ENCODE measurements at places on chromosomes 5 and 9.
A peak's percentile ranks its signal among the peaks of the same experiment; 100 is the strongest.

DNA sequence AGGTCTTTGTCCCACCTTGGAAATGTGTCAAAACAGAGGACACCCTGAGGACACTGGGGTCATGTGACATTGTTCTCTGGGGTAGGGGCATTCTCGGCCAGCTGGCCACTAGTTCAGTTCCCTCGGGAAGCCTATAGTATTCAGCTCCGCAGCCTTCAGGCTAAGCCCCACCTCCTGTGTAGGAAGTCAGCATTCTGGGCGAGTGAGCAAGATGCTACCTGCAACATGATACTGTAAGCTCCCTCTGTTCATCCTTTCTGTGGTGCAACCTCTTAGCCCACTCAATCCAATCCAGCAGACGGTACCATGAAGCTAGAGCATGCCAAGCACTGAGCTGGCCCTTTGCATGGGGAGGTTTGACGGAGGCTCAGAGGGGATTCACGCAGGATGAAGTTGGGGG is 5.3 kb downstream of the NTNG2 start:
- no peak for DNase-seq

GRCh38 chr5:3778000-3778550 is 182.4 kb downstream of the IRX1 start:
- no peak for DNase-seq

GRCh38 chr9:13904311-13904710 is 409.6 kb downstream of the NFIB start:
- no peak for DNase-seq

GRCh38 chr5:116571568-116572349 is 2.9 kb downstream of the SEMA6A start:
- DNase-seq, result peak; percentile 19

DNA sequence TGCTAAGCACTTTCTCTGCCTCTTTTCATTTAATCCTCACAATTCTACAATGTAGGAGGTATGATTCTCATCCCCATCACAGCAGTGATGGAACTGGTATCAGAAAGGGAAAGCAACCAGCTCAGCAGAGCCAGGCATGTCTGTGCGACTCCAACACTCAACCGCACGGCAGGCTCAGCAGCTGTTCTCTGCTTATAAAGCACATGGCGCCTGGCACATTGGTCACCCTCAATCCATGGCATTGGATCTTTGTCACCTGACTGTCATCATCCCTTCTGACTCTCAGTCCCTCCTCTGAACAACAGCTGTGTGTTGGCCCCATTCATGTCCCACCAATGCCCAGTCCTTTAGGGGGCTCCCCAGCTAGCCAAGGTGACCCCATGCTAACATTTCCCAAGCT is 45.1 kb upstream of the HAND1 start:
- DNase-seq, result no peak

- DNase-seq, result no peak
Observed at GRCh38 chr9:69254223-69254622, 70.8 kb upstream of the ENTREP1 start.

GRCh38 chr5:19630876-19631275 is 357.1 kb downstream of the CDH18 start:
- no peak for DNase-seq

DNA sequence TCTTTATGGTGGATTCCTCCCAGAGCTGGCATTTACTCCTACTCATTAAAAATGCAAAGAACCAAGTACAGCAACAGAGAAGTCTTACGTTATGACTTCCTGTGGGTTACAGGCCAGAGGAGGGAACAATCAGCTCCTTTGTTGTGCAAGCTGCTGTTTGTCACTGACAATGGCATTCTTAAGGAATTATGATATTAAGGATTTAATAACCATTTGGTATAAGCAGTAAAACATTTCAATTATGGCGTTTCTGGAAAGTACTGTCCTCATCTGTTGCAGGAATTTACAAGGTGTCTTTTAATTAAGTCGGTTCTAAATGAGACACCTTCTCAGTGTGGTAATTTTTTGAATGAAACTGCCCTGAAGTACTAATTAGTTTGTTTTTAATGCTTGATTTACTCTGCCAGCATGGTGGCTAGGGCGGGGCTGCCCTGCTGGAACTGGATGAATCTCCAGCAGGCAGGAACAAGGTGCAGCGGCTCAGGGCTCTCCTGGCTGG is 49.1 kb upstream of the VDAC1 start:
- DNase-seq, result no peak

- DNase-seq, result no peak
Observed at GRCh38 chr9:136949239-136949816, 2.7 kb upstream of the LCN12 start.

DNA sequence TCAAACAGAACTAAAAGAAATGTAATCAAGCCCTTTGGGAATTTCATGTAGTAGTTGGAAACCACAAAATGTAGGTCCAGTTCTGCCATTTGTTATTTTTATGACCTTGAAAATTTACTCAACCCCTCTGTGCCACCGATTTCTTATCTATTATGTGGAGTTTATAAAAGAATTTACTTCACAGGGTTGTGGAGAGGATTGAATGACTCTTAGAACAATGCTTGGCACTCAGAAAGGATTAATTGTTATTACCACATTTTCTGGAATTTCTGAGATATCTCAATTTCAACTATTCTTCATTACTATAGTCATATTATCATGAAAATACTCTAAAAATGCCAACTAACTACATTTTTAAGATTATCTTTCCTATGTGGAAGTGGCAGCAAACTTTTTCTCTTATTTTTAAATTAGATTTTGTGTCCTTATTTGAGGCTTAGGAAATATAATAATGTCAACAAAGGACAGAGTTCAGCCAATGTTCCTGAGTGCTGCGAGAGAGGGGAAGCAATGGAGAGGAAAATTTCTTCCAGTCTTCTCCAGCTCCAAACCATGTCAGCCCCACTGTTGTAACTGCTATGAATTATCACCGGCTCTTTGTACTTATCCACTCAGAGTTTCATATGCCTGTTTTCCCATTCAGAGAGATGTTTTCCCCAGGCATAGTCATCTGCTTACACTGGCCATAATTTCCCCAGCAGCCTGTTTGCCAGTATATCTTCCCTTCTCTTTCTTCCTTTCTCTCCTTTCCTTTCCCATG is 525.6 kb downstream of the SPATA31D1 start:
- no peak for DNase-seq

DNA sequence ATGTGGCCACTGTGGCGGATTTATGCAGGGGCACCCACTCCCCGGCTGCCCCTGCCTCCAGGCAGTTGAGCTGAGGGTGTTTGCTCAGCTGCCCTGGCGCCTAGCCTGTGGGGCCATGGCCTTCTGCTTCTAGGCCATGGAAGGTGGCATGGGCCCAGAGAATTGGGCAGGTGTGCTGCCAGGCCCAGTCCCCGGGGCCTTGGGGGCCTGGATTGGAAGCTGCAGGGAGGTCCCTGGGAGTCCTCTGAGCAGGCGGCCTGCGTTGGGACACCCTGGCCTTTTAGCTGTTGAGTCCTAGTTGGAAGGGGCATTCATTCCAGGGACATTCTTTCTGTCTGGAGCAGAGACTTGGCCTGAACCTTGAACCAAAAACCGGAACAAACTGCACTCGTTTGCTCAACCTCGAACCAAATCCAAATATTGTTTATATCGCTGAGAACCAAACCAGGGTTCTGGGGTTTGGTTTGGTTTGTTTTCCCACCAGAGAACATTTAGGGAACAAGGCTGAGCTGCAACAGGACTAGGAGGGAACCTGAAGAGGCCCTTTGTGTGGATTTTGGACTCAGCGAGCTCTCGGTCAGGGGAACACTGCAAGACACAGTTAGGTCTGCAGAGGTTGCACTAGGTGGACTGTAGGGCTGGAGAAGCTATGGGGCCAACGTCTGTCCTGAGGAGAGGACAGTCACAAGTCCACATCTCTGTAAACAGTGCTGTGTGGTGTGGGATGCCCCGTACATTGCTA is 116.8 kb downstream of the BOD1 start:
- DNase-seq, result no peak

DNA sequence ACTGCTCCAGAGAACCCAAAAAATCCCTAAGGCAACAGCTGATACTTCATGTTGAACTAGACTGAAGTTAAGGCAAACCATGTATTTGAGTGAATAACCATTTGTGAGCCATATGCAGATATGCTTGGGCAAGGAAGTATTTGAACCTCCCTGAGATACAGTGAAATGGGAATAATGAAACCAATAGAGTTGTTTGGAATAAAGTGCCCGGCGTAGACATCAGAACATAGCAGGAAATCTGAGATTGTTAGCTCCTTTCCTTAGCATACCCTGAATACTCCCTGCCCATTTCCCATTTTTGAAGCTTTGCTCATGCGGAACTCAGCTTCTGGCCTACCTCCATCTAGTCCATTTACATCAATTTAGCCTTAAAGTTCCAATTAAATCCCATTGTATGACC is 611.9 kb downstream of the EFNA5 start:
- no peak for DNase-seq

DNA sequence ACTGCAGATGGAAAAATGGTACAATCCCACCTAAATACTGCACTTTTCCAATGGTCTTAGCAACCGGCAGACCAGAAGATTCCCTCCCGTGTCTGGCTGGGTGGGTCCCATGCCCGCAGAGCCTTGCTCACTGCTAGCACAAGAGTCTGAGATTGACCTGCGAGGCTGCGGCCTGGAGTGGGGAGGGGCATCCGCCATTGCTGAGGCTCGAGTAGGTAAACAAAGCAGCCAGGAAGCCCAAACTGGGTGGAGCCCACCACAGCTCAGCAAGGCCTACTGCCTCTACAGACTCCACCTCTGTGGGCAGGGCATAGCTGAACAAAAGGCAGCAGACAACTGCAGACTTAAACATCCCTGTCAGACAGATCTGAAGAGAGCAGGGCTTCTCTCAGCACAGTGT is 221.6 kb upstream of the CTNND2 start:
- DNase-seq, result no peak

- no peak for DNase-seq
Observed at GRCh38 chr9:113255438-113255837, 19.9 kb downstream of the CDC26 start.

Measured in HEK293T (cell line).